CD4-positive, alpha-beta T cell treated with Interleukin-17A for 1 hour (primary cell): ENCODE measurements at places on chromosomes 11 and 22.

- DNase-seq = no peak
These were observed 31.2 kb upstream of the LINC01488 start for GRCh38 chr11:69450064-69450856.

GRCh38 chr11:119666061-119666460, 62.9 kb downstream of the NECTIN1 start:
- no peak for DNase-seq

- no peak for DNase-seq
These were observed 58.3 kb upstream of the VSTM5 start for GRCh38 chr11:93908689-93909088.

GRCh38 chr22:27318516-27318915, 483.0 kb downstream of the MN1 start:
- no peak for DNase-seq

DNA sequence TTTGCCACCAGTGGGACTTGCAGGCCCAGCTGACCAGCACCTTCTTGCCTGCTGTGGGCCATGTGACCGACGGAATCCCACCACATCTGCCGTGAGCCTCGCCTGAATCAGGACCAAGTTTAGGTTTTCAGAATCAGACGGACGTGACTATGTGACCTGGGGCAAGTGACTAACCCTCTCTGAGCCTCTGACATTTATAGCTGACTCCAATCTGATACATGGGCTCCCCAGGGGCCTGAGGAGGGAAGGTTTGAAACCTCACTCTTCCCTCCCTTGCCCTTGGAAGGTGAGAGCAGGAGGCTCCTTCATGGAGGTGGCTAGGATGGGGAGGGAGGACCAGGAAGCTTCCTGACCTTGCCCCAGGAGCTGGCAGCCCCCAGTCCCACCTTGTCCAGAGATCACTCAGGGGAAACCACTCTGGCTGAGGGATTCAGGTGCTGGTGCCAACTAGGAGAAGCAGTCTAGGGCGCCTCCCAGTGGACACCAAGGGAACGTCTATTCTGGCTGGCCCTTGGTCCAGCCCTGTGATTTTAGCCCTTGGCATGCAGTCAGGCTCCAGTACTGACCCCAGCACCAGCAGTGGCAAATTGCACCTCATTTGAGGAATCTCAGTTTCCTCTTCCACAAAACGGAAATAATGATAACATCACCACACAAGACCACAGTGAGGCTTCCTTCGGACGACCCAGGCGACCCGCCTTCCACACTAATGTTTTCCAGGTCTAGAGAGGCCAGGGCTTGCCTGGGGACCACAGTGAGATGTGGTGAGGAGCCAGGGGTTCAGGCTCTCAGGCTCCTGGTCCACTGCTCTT, 47.2 kb upstream of the SYT7 start:
- DNase-seq = peak; percentile 8

DNA sequence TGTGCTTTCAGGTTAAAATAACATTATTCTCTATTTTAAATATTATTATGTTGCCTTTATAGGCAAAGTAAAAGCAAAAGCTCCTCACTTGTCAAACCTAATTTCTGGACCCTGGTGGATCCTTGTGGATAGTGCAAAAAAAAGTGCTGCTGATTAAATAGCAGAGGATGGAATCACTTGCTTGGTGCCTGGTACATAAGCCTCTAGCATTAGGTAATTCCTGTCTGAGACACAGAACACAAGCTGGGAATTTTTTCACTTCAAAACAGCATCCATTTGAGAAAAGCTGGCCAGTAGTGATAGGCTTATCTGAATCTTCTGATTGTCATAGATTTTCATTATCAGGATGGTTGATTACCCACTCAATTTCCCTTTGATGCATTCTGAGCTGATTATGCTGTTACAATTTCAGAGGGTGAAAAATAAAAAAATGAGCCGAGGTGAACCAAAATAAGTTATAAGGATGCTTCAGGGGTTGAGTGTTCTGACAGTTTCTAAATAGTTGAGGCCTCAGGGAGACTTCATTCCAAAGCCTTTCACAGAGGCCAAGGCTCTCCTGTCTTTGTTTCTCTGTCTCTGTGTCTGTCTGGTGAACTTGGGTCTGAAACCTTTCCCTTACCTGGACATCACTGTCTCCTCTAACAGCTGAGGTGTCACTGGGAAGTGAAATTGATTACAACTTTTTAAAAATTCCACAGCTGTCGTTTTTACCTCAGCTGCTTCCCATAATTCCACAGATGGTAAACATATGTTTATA, 242.9 kb downstream of the NELL1 start:
- DNase-seq = no peak

DNA sequence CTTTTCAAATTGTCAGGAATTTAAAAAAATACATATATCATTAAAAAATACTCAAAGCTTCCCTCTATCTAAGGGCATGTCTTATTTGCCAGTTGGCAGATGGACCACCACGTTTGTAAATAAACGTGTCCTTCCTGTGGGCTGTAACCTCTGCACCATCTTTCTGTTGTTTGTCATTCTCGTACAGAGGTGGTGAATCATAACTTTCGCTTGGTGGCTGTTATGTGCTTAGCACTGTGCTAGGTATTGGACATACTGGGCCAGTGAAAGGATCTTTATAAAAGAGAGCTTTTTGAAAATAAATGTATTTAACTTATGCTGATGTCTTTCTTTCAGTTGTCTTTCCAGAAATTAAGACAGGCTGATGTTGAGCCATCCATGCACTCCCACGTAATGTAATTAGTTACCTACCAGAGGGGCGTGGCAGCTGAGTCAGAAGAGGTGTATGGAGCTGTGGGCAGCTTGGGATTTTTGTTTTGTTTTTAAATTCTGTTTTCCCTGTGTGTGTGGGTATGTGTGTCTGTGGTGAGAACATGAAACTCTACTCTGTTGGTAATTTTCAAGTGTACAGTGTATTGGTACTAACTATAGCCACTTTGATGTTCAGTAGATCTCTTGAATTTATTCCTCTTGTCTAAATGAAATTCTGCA, 62.7 kb downstream of the TECTA start:
- DNase-seq = no peak

GRCh38 chr22:17164392-17165024, 5.4 kb upstream of the HDHD5 start:
- DNase-seq = no peak

GRCh38 chr11:74681686-74682651, 49.3 kb downstream of the CHRDL2 start:
- DNase-seq = no peak

DNA sequence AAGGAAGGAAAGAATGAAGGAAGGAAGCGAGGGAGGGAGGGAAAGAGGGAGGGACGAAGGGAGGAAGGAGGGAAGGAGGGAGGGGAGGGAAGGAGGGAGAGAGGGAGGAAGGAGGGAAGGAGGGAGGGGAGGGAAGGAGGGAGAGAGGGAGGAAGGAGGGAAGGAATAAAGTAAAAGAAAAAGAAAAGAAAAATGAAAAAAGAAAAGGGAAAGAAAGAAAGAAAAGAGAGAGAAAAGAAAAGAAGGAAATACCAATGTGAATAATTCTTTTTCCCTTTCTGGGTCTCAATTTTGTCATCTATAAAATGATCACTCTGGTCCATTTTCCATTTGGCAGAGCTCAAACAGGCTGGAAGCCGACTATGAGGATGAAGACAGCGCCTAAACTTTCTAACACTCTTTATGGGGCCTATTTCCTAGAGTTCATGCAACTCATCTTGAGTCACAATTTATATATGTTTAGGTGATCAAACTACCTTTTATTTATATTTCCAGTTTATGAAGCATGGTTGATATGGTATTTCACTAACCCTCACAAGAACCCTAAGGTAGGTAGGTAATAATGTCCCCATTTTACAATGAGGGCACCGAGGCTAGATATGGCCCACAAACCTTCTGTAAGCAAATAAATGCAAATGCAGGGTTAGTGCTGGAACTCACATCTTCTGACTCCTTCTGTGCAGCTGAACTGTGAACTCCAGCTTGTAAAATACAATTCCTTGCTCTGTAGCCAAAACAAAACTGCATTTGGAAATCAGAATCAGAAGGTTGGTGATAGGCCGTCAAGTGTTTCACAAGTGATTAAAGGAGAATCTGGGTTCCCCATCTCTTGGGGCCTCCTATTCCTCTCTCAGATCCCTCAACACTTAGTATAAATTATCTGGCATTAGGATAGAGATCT, 434.3 kb downstream of the ETS1 start:
- no peak for DNase-seq

DNA sequence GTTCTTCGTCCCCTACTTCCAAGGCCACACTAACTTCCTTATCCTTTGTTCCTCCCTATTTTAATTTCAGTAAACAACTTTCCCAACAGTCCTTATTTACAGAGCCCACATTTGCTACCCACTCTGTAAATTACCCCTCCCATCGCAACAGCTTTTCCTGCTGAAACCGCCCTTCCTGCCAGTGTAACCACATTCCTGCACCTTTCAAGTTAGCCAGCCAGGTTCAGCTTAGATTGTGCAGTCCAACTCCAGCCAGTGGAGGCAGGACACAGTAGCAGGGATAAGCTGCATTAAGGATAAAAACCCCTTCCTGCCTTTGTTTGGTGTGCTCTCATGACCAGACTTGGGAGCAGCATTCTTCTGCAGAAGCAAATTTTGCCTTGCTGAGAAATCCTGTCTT, 768.3 kb upstream of the ARHGAP42 start:
- DNase-seq = no peak

DNA sequence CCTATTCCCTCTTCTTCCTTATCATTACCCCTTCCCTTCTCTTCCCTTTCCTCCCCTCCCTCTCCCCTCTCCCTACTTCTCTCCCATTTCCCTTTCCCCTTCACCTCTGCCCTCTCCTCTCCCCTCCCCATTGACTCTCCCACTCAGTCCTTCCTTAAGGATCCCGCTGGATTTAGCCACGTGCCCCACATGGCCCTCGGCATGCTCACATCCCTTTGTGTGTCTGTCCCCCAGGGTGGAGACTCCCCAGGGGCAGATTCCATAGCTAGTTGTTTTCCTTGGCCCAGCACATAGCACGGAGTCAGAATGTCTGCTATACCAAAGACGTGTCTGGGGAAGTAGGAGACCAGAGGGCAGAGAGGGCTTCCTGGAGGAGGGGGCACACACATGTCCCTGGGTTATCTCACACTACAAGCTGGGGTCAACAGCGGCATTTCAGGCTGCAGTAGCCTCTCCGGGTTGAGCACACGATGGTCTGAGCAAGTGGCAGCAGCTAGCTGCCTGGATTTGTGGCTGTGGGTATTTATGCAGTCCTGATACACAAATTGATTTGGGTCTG, 487.0 kb downstream of the TBC1D22A start:
- DNase-seq = no peak

DNA sequence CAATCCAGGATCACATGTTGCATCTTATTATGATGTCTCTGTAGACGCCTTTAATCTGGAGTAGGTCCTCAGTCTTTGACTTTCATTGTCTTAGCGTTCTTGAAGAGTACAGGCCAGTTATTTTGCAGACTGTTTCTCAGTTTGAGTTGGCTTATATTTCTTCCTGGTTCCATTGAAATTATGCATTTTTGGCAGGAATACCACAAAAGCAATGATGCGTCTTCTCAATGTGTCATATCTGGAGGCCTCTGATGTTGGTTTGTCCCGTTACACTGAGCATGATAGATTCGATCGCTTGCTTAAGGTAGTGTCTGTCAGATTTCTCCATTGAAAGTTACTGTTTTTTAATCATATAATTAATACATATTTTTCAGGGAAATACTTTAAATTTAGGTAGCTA, 30.6 kb downstream of the TECTA start:
- DNase-seq = no peak

GRCh38 chr11:2122222-2122906, 16.8 kb downstream of the IGF2 start:
- no peak for DNase-seq
